ENCODE measurements at places on chromosomes 12 and 14.
A peak's percentile ranks its signal among the peaks of the same experiment; 100 is the strongest.

GRCh38 chr12:78062786-78063185 is 232.1 kb downstream of the NAV3 start:
- no peak for DNase-seq

- DNase-seq: no peak
Observed at GRCh38 chr12:94623161-94623920, 27.0 kb downstream of the TMCC3 start.

DNA sequence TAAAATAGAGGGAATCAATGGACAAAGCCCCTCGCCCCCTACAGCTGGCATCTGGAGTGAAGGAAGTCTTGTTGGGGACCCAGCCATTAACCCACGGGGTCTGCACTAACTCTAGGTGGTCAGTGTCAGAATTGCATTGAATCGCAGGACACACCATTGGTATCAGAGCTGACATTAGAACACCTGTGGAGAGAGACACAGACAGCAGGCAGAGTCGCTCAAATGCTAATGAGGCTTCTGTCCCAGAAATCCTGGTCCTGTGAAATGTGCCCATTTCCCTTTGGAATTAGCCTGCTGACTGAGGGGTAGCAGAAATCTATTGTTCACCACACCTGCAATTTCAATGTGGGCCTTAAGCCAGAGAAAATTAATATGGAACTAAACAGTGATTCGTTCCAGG is 33.0 kb downstream of the TMEM132D start:
- no peak for DNase-seq

GRCh38 chr14:74754157-74754556 is 9.0 kb upstream of the YLPM1 start:
- DNase-seq: no peak

DNA sequence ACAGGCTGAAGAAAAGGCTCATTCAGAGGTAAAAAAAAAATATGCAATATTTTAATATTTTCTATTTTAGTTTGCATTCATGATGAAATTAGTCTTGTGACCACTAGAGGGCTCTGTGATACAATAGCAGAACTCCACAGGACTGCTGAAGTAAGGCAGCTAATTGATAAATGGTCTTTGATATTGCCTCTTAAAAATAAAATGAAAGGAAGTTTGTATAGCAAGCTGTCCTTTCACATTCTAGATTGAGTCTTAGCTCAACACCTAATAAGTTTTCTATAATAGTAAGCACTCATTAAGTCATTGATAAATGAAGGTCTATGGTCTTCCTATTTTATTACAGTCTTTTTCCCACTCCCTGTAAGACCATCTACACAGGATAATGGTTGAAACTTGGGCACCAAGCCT is 315.7 kb downstream of the NAV3 start:
- DNase-seq: no peak

DNA sequence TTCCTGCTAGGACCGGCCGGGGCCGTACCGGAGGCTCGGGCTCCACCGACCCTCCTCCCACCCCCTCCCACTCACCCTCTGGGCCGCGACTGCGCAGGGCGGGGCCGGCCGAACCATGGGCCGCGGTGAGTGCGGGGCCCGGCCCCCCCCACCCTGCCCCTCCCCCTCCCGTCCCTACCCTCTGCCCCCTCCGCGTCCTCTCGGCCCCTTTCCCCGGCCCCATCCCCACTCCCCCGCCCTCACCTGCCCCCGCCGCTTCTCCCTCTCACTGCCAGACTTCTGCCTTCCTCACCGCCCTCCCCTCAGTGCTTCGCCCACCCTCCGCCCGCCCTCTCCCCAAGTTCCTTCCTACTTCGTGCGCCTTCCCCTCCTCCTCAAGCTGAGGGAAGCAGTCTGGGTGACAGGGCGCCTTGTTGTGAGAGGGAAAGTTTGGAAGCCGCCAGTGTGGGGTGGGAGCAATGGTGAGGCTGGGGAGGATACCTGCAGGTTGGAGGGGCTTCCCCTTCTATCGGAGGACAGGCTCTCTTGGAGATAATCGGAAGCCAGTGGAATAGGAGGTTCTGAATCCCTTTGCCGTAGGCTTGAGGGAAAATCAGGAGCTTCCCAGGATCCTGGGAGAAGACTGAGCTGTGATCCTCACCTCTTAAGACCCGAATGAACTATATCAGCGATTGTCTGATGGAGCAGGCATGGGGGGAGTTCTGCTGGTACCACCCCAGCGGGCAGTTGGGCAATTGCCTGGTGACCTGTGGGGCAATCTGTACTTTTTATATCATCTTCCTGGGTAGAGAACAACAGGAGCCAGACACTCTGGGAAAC is 472 bp downstream of the MBD6 start:
- DNase-seq: peak; percentile 59

DNA sequence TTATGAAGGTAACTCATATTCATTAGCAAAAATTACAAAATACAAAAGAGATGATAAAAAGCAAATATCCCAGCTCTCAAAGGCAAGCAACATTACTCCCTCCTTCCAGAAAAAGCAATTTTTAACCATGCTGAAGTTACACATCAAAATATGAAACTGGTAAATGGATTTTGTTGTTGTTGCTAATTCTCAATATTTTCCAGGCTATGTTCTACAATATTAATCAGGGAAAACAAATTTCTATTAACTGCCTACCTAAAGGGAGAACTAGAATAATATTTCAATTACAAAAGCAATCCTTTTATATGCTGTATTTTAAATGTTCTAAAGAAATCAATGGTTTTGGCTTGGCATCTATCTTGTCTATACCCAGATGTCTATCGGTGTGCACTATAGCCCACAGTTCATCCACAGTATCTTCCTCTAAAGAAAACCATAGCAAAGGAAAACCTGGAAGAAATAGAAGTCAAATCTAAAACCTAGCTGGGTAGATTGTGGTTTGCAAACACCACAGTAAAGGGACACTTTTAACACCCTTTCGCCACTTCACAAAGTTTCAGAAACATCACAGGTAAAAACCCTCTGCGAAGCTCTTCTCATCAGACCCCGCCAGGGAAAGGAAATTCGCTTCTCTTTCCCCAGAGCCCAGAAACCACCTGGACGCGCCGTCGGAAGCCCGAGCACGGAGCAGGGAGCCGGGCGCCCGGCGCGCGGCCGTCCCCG is 32.0 kb downstream of the TC2N start:
- DNase-seq: peak; percentile 6

- DNase-seq: no peak
Observed at GRCh38 chr12:71029302-71029701, 108.8 kb upstream of the PTPRR start.

DNA sequence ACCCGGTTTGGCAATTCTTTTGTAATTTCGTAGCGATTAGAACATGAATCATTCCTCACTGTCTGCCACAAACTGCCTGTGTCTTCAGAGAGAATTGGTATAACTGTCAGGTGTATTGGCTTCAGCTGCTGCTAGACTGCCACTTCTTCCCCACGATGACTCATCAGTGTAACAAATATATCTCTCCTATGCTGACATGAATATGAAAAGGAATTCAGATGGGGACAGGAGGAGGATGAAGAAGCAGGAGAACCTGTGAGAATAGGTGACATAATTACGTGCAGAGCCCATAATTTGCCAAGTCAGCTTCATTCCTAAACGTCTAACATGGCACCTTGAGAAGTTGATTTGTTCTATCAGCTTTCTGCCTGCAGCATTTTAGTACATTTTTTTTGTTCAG is 64.9 kb downstream of the FRMD6 start:
- DNase-seq: no peak

- DNase-seq: no peak
Observed at GRCh38 chr14:92507174-92507768, 6.3 kb upstream of the RIN3 start.

DNA sequence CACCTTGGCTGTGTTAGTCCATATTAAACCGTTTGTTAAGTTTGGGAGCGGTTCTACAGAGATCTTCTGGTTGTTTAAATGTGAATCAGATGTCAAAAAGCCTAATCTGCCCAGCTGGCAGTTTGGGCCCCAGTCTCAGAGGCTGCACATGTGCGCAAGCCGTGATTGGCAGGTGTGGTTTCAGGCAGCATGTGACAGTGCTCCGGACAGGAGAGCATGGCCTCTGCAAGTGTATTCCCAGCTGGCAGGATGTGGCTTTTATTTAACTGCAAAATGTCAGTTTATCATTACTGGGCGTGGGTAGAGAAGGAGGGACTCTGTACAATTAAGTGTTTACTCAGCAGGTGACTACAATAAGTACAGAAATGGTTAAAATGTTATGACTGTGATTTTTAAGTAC is 77.5 kb downstream of the PELI2 start:
- DNase-seq: no peak

- DNase-seq: no peak
Observed at GRCh38 chr14:71322655-71323250, 415.5 kb downstream of the PCNX1 start.

DNA sequence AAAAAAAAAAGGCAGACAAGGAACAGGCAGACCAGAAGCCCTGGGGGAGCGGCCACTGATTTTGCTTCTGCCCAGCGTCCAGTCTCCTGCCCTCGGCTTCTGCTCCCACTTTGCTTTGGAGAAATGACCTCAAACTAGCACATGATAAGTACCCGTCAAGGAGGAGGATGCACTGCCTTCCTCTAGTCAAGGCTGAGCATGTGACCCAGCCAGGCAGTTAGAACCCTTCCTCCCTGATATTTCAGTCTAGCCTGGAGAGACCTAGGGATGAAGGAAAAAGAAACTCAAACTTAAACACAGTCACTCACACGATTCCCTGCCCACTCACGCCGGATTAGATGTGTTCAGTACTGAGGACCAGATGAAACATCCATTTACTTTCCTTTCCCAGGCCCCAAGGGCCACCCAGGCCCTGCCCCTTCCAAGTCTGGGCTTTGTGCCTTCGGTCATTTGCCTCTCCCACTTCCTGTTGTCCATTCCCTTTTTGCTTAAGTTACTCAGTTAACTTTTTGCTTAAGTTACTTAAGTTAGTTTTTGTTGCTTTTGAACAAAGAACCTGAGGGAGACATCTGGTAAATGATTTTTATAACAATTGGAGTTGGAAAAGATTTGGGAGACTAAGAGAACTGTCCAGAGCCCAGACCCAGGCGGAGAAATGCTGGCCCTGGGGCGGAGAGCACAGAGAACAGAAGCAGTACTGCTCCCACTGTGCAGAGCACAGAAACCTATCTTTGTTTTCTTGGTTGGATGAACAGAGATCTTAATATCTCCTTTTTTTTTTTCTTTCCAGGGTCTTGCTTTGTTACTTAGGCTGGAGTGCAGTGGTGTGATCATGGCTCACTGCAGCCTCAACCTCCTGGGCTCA is 23.0 kb upstream of the TTC7B start:
- no peak for DNase-seq

- no peak for DNase-seq
Observed at GRCh38 chr14:30808576-30808975, 65.8 kb upstream of the COCH start.

DNA sequence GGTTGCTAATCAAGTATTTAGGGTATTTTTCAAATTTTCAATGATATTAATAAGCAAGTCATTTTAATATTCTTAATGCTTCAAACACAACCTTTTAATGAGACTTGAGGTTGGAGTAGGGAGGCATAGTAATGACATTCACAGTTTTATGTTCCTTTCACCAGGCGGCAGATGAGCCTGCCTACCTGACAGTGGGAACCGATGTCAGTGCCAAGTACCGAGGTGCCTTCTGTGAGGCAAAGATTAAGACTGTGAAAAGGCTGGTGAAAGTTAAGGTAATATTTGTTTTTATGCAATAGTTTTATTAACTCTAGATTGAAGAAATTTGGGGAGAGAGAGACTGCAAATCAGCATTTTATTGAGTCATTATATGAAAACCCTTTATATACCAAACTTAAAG is 3.1 kb downstream of the ARID4A start:
- no peak for DNase-seq

- no peak for DNase-seq
Observed at GRCh38 chr14:38202444-38203191, 5.1 kb upstream of the SSTR1 start.

Data from T-helper 22 cell (primary cell).